ENCODE measurements at places on chromosomes 13 and 19.

- no peak for DNase-seq
These were observed 43.0 kb upstream of the C13orf42 start for GRCh38 chr13:51154029-51154555.

- DNase-seq: no peak
These were observed 6.9 kb upstream of the LYL1 start for GRCh38 chr19:13109361-13110098.

- DNase-seq: no peak
These were observed 53.2 kb downstream of the GPR12 start for GRCh38 chr13:26707122-26708006.

GRCh38 chr19:42003506-42004294 lies 9.7 kb upstream of the ATP1A3 start:
- DNase-seq: no peak

GRCh38 chr13:49476529-49476928 lies 19.2 kb upstream of the PHF11 start:
- DNase-seq: no peak

DNA sequence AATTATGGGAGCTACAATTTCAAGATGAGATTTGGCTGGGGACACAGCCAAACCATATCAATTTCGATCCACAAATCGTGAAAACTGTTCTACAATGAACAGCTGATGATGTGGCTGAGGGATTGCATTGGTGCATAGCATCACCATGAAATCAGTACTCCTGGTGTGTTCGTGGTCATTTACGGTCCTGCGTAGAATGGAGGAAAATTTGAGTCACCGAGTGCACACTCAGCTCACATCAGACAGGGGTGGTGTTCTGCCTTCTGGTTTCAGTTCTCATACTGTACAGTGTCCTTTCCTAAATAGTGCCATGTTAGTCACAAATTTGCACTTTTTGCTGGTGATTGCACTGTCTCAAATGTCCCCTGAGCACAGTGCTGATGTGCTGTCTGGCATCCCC lies 39.2 kb downstream of the MYH14 start:
- DNase-seq: no peak

DNA sequence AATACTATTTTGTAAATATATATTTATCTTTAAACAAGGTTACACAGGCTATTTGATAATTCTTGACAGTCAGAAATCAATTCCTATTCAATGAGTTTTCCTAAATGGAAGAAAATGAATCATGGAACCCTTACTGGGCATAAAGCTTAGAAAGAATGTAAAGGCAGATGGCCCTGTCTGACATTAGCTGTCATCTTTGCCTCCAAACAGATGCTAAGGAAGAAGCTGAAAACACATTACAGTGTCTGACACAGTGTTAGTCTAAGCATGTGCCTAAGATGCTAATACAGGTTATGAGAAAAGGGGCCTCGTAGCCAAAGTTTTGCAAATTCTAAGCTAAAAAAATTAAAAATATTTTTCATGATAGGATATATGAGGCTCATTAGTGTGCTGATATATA lies 112.8 kb downstream of the ITGBL1 start:
- DNase-seq: no peak

GRCh38 chr13:114062341-114062740 lies 70.1 kb downstream of the RASA3 start:
- DNase-seq: no peak

DNA sequence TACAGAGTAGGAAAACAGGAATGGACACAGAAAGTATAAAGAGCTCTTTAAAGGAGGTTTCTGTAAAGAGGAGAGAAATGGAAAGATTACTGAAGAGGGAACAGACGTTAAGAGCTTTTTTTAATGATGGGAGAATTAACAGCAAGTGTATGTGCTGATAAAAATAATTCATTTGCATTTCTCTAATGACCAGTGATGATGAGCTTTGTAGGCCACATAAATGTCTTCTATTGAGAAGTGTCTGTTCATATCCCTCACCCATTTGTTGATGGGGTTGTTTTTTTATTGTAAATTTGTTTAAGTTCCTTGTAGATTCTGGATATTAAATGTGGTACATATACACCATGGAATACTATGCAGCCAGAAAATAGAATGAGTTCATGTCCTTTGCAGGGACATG lies 40.0 kb downstream of the MYO16 start:
- no peak for DNase-seq

DNA sequence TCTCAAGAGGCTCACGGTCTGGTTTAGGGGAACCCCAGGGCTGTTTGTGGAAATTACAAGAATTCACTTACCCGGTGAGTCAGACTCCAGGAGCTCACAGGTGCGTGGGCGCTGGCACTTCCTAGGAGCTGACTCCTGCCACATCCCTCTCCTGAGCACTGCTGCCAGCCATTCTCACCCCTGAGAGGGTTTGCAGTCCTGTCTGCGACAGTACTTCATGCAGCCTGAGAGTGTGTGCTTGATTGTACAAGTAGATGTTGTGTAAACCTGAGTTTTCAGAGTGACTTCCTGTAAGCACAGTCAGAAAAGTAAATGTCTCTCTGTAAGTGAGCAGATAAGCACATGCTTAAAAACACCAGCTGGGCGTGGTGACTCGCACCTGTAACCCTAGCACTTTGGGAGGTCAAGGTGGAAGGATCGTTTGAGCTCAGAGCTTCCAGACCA lies 8.1 kb downstream of the MRPL4 start:
- no peak for DNase-seq

DNA sequence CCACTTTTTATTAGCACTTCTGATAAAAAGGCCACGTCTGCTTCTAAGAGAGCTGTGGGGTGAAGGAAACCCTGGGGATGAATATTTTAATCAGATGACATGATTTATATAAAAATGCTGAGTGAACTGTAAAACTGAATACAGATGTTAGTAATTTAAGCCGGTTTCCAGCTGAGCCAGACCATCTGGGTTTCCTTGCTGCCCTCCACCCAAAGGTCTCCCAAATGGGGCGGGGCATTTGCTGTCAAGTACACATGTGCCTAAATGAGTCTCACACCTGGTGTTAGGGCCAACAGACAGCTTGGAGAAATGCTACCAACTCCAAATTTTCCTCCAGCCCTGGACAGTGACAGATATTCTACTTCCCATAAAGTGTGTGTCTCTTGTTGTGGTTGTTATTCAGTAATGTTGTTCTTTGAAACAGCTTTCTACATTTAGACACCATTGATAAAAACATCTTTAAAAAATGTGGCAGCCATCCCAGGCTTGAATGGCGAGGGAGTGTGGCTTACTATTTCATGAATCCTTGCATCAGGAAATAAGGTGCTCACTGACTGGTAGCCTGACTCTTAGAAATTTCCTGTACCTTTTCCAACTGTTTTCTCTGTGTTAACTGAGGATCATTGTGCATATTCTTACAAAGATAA lies 350.4 kb downstream of the MTUS2 start:
- peak; percentile 49 for DNase-seq

- DNase-seq: peak; percentile 48
These were observed 183.0 kb downstream of the STK24 start for GRCh38 chr13:98393873-98394272.

DNA sequence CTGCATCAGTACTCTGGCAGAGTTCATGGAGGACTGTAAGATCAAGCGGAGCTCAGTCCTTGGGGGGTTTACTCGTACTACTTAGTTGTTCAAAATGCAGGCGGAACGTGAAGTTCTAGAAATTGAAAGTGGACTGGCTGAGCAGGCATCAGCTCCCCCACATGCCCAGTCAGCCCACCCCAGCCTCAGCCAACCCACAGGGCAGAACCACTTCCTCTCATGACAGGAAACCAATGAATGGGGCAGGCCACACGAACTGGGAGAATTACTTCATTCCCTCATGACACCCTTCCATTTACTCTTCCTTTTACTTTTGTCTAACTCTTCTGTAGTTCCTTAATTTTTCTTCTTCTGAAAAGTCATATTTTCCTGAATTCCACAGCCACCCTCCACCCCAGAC lies 71.9 kb downstream of the FLT1 start:
- DNase-seq: peak; percentile 33

DNA sequence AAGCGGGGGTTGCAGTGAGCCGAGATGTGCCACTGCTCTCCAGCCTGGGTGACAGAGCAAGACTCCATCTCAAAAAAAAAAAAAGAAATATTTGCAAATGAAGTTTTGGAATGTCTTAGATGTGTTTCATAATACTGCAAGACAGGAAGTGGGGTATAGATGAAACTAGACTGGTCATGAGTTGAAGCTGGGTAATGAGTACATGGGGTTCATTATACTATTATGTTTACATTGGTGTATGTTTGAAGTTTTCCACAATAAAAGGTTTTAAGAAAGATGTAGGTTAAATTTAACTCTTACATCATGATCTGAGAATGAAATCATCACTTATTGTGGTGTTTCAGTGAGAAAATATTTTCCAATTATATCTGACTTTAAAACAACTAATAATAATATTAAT lies 19.0 kb downstream of the FNDC3A start:
- no peak for DNase-seq

- no peak for DNase-seq
These were observed 10.9 kb upstream of the CBY2 start for GRCh38 chr13:45691251-45691650.

- DNase-seq: peak; percentile 92
These were observed 34.6 kb upstream of the KATNAL1 start for GRCh38 chr13:30341815-30342570.

GRCh38 chr19:36686365-36687213 lies 823 bp upstream of the ZNF567 start:
- peak; percentile 34 for DNase-seq

- no peak for DNase-seq
These were observed 55.2 kb downstream of the ATP7B start for GRCh38 chr13:51955816-51956603.

GRCh38 chr19:17557466-17557865 lies 2.0 kb downstream of the COLGALT1 start:
- no peak for DNase-seq

DNA sequence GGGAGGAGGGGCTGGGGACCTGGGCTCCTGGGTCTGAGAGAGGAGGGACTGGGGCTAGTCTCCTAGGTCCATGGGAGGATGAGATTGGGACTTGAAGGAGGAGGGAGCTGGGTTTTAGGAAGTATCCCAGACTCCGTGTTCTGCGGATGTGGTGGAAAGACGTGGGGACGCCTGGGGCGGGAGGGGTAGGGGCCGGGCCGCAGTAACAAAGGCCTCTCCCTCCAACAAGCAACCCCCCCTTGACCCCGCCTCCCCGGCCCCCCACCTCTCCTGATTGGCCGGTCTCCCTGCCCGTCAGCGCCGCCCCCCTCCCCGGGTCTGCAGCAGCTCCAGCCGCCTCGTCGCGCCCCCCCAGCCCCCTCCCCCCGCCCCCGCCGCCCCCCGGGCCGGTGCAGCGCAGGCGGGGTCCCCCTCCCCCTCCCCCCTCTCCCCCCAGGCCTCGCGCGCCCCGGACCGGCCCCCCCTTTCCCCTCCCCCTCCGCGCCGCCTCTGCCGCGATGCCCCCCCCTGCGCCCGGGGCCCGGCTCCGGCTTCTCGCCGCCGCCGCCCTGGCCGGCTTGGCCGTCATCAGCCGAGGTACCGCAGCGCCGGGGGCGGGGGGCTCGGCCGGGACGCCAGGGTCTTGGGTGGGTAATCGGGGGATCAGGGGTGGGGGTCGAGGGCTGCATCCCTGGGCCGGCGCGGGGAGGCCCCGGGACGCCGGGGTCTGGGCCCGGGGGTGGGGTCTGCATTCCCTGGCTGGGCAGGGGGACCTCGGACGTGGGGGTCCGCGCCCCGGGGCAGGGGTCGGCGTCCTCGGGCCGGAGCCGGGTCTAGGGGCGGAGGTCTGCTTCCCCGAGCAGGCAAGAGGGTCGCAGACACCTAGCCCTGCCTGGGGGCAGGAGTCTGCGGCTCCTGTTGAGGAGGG lies at the start of gene IGLON5:
TSS of gene IGLON5 (plus strand) at position 294 of the 907 bp plus-strand sequence. CDS start at position 498, 204 bp downstream.
- peak; percentile 54 for DNase-seq

GRCh38 chr19:18185538-18185937 lies 7.5 kb upstream of the MPV17L2 start:
- DNase-seq: no peak

GRCh38 chr19:43735957-43736356 lies 18.8 kb downstream of the SMG9 start:
- DNase-seq: no peak

DNA sequence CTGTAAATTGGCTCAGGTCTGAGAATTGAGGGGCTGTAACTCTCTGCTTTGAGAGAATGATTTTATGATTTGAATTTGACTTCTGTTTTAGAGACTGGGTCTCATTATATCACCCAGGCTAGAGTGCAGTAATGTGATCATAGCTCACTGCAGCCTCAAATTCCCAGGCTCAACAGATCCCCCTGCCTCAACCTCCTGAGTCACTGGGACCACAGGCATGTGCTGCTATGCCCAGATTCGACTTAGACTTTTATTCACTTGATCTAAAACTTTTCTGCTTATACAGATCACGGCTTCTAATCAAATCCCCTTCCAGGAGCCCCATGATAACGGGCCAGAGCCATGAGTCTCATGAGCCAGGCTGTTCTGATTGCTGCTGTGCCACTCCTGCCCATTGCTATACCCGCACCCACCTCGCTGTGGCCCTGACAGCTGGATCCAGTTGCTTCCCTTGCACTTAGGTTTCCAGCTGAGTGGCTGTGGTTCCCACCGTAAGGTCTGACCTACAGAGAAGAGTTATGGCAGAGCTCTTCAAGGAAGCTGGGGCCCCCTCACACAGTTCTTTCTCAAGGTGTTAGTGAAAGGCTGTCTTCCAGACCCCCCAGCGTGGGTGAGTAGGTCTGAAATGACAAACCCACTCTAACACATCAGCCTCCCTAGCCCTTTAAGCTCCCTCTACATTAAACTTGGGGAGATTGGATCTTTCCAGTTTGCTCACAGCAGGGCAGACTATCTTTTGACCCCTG lies 251.2 kb upstream of the SGCG start:
- DNase-seq: no peak

DNA sequence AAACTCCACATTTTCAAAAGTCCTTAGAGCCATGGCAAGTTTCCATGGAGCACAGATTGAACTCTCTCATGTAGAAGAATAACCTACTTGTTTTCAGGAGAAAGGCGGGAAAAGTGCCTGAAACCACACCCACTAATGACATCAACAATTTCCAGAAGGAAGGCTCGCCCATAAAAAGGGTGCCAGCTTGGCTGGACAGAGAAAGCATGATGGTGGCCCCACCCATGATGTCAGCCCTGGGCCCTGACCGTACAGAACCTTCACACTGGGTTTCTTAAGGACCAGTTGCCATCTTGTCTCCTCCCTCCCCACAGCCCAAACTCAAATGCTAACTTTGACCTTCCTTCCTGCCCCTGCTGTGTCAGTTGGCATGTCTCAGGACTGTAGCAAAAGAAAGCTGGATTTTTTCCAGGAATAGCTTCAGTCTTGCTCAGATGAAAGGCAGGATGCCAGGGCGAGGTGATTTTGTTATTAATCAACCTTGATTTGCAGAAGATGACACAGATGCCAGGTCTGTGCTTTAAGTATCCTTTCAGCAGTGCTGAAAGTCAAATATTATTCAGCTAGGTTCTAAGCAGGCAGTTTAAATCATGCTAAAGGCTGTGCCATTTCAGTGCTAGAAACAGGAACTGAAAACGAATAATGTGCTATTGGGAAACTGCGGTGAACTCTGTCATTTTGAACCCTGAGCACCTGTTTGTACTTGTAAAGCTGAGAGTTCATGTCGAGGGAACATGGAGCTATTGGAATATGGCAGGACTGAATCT lies 89.5 kb upstream of the RFC3 start:
- DNase-seq: no peak
